ENCODE measurements at places on chromosomes 5 and 9.

GRCh38 chr5:9380109-9380508, 165.8 kb downstream of the SEMA5A start:
- no peak for DNase-seq

DNA sequence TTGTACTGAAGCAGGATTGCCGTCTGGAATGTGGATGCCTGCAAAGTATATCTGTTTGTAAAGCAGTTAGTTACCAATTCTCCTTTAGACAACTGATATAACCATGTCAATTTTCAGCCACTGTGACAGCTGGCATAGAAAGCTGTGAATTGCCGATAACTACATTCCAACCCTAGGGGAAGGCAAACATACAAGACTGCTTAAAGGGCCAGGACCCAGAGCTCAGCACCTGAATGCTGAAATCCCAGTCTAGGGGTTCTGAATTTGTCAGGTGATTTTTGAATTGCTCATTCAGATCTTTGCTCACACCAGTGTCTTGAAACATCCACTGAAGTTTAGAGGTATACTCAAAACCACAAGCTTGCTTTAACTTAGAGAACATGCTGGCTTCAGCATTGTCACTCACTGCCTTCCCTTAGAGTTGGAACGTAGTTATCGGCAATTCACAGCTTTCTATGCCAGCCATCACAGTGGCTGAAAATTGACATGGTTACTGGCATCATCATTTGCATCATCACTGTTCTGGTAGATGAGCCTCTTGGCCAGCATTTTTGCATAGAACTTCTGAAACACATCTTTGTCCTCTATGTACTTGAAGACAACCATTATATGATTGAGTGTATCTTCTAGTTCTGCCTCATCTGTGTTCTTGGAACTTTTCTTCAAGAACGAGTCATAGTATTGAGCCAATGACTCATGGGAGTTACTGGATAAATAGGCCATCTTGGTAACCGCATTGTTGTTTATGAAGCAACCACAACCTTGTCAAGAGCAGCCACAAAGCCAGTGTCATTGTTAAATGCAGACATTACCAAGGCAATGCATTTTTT, 82.1 kb downstream of the CCDC192 start:
- no peak for DNase-seq

- no peak for DNase-seq
Observed at GRCh38 chr9:89471390-89471789, 26.5 kb downstream of the SEMA4D start.

DNA sequence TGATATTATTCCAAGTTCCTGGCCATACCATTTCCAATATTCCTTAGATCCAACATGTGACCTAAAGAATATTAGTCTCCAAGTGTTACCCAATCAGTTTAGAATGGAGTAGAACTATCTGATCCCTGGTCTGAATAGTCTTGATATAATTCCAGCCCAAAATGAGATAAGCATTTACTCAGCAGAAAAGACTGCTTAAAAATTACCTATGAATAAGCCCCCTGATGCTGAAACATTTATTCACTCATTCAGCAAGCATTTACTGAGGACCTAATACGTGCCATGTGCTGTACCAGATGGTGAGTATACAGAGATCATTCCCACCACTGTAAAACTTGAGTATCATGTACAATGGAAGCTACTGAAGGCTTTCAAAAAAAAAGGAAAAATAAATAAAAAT, 157.0 kb downstream of the FAM114A2 start:
- DNase-seq, result no peak

GRCh38 chr9:22975951-22976350, 529.3 kb downstream of the DMRTA1 start:
- DNase-seq, result no peak

DNA sequence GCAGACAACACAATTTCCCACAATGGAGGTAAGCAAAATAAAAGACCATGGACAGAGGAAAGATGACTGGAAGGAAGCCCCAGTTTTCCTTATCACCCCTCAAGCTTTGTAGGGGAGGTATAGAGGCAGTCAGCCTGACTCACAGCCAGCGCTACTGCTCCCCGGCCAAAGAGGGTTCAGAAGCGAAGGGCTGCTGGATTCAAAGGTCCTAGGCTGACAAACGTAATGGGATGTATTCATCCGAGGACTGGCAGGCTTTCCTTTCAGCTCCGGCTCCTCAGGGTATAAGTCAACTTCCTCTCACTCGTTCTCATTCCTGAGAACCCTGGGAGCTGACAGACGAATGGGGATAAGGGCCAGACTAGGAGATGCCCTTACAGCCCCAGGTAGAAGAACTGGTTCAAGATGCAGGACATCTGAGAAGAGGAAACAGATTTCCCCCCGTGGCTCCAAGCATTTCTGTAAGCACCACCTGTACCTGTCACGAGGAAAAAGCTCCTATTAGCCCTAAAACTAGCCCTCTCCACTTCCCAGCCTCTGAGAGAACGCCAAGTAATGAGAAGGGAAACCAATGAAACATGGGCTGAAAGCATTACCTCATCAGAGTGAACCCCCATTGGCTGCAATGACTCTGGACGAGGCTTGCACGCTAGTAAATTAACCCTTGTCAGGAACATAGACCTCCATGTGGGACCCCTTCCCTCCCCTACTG, 22.1 kb upstream of the FAM13B start:
- DNase-seq, result no peak

- no peak for DNase-seq
Observed at GRCh38 chr5:40796487-40796889, 1.7 kb downstream of the PRKAA1 start.

DNA sequence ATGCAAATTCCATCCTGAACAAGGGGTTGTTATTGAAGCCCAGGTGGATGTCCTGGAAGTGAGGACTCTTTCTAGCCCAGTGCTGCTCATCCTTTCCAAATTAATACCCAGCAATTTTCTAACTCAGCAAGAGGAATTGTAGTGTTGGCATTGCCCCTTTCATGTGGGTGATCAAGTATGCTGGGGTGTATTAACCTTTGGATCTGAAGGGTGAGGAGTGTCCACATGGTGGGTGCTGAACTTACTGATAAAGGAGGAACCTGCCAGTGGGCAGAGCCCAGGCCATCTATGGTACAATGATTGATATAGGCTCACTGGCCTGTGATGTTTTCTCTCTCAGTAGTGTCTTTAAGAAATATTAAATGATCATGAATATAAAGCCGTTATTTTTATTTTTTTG, 210.1 kb downstream of the NTRK2 start:
- no peak for DNase-seq

GRCh38 chr5:16140417-16140816, 39.2 kb downstream of the MARCHF11 start:
- DNase-seq, result no peak

DNA sequence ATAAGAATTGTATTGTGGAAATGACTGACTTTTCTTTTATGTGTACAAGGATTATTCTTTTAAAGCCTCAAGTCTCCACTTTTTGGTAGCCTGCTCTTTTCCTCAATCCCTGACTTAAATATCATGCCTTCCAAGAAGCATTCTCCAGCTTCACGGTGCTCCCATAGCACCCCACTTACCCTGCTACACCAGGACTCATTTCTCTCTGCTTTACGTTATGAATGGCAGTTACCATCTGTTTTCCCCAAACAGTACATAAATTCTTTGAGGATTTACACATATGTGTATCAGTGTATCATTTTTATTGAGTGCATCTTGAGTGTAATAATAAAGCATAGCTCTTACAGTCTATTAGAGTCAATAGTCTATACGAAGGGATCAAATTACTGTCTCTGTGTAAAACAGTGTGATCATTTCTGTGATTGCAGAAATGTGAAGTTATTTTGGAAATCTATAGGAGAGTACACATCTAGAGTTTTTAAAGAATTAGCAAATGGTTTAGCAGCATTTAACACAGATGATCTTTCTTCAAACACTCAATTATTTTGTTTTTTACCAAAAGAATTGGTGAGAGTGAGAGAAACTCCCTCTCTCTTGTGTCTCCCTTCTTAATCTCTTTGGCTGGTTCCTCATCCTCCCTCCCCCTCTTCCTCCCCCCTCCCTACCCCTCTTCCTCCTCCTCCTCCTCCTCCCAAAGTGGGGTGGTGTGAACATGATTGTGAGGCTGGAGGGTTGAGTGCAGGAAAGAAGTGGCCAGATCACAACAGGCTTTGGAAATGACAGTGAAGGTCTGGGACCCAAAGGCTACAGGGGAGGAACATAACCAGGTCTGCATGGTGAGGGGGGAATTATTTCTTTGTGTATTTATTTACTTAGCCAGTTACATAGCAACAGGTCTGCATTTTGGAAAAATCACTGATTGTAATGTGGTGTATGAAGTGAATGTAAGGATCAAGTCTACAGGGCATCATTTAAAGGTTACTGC, 27.6 kb upstream of the ECM2 start:
- no peak for DNase-seq

DNA sequence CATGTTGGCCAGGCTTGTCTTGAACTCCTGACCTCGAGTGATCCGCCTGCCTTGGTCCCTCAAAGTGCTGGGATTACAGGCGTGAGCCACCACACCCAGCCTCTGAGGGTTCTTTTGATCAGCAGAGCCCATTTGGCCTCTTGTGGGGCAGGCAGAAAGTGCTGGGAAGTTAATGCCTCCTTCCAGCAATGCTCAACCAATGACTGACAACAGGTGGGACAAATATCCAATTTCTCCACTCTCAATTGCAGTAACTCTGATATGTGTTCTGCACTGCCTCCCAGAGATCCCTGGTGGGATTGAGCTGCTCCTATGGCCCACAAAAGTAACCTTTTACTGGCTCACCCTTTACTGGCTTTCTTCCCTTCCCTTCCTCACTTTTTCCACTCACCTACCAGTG, 79.9 kb upstream of the APC start:
- no peak for DNase-seq

- DNase-seq, result no peak
Observed at GRCh38 chr5:58490402-58491050, 709 bp upstream of the GAPT start.

DNA sequence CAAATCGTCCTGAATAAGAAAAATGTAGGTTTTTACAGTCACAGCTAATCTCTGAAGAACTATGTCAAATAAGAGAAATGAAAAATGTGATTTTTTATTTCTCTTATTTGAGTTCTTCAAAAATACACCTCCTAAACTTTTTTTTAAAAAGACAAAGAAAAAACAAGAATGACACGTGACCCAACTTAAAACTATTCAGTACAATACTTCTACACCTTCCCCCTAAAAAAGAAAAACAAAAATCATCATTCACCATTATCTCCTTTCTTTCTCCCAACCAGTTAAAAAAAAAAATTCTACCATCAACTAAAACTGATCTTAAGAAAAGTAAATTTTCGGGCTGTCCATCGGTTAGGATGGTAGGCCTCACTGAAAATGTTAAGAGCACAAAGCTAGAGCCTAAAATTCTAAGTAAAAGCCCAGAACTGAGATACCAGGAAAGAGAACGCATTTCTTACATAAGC, 2.1 kb downstream of the RNF145 start:
- DNase-seq, result no peak

GRCh38 chr9:97794666-97795065, 58.4 kb upstream of the FOXE1 start:
- DNase-seq, result no peak

- DNase-seq, result no peak
Observed at GRCh38 chr9:27861887-27862286, 288.6 kb upstream of the C9orf72 start.

DNA sequence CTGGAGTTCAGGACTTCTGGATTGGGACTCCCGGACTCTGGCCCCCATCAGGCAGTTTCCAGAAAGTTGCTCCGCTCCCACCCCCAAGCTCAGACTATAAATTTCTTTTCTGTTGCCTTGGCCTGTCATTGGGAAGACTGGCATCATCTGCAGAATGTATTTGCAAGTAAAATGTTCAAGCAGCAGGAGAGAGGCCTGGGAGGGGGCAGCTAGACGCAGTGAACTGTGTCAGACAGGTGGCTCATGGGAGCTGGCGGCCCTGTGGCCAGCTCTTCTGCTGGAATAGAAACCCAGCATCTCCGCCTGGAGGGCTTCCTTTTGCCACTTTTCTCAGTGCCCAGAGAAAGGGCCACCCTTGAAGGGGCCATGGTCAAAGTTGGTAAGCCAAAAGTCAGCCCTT, 16.0 kb downstream of the INSYN2B start:
- DNase-seq, result no peak

GRCh38 chr5:68141494-68141893, 74.1 kb upstream of the PIK3R1 start:
- no peak for DNase-seq

GRCh38 chr5:58412081-58412480, 47.8 kb downstream of the PLK2 start:
- DNase-seq, result no peak

GRCh38 chr5:111930905-111931461, 174.0 kb upstream of the NREP start:
- no peak for DNase-seq

GRCh38 chr9:109816490-109816889, 36.5 kb downstream of the PALM2AKAP2 start:
- no peak for DNase-seq

DNA sequence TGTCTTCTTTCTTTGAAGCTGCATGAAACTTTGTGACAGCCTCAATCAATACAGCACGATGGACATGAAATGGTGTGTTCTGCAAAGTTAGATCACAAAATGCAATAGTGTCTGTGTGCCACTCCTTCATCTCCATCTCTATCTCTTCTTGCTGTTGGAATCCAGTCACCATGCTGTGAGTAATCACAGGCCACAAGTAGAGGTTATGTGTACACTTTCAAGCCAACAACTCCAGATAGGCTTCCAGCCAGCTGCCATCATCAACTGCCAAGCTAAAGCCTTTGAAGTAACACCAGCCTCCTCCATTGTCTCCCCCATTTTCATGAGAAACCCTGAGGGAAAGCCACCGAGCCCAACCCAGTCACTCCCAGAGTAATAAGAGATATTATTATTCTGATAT, 360.6 kb downstream of the PTPRD start:
- DNase-seq, result no peak

DNA sequence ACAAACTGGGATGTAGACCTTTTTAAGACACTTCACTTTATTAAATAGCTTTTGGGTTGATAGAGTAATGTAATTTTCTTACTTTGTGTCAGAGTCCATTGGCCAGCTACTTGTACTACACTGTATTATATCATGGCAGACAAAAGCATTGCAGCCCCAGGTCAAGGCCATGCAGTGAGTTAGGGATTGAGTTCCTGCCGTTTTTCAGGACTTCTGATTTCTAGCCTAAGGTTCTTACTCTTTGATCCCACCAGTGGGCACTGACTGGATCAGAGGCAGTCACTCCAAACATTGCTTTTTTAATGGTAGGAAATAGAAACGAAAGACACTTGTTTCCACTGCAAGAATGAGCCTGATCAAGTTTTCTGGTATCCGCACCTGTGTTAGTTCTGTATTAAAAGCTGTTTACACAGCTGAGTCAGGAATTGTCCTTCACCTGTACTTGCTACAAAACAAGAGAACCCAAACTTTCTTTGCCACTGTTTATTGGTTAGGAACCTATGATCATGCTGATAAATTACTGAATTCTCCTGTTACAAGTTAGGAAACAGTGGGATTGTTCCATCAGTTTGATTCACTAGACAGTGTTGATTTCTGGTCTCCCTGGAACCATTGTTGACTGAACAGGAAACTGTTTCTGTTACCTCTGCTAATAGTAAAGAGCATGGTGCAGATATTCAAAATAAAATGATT, 22.1 kb downstream of the LRRC70 start:
- DNase-seq, result no peak

Data from iPS DF 6.9 (cell line).